Fibroblast of upper back skin (primary cell): ENCODE measurements at places on chromosomes 6 and 20.
A peak's percentile ranks its signal among the peaks of the same experiment; 100 is the strongest.

- DNase-seq, result no peak
Measured at GRCh38 chr6:111615916-111616612, 10.4 kb upstream of the TRAF3IP2 start.

DNA sequence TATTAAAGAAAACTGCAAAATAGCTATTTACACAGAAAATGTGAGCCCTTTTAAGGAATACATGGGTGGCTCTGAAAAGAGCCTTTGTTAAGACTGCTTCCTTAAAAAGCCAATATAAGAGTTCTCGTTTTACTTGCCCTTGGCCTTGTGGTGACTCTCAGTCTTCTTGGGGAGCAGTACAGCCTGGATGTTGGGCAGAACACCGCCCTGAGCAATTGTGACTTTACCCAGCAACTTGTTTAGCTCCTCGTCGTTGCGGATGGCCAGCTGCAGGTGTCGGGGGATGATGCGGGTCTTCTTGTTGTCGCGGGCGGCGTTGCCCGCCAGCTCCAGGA is 111.5 kb downstream of the HFE start:
- no peak for DNase-seq

DNA sequence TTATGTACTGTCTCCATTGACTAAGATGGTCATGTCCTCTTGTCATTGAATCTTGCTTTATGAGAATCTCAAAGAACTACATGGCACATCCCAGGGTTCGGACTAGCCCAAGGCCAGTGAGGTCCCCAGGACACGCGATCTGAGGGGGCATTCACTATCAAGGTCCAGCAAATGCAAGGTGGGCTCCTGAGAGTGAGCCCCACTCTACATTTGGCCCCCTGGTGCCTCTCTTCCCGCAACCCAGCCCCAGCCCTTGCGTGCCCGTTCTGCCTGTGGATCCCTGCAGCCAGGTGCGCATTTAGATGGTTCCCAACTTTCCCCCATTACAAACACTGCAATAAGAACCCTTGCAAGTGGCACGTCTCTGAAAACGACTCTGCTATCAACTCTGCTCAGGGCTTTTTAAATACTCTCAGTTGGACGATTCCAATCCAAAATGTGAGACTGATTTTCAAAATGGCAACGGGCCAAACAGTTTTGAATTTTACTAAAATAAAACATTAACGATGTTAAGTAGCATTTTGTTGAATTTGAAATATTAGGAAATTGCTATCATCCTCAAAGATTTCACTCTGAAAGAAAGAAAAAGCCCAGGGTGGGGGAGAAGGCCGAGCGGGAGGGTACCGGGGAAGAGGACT is 59.6 kb downstream of the NFATC2 start:
- DNase-seq, result no peak

DNA sequence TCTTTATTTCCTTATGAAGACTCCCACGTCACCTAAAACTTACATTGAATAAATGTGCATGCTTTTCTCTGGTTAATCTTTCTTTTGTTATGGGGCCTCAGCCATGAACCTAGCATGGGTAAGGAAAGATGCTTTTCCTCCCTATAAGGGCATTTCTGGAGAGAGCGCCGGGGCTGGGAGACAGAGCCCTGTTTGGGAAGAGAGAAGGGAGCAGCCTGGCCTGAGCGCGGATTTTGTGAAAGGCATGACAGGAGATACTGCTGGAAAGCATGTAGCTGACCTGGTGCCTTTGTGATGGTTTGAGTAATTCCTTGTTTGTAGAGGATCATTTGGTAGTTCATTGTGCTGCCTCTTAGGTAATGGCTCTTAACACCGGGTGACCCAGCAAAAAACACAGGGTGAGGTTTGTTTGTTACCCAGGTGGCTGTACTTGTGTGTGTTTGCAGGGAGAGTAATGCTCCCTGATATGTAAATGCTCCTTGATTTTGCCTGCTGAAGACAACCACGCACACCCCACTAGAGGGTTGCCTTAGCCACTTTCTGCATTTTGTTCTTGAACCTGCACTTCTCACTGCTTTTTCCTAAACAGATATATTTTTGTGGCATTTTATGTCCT is 59.2 kb downstream of the ANKRD6 start:
- DNase-seq, result no peak

GRCh38 chr6:15430931-15431405 is 185.1 kb downstream of the JARID2 start:
- DNase-seq, result peak; percentile 14

DNA sequence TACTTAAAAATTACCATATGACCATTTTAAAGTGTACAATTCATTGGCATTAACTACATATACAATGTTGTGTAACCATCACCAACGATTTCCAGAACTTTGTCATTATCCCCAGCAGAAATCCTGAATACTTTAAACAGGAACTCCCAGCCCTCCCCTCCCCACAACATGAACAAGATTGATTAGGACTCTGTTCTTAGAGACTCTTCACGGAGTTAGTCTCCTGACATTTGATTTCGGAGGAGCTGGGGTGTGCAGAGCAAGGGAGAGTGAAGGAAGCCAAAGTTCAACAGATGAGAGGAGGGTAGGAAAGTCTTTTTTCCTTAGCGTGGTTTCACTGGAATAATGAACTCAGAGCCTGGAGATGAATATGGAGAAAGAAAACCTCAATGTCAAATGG is 17.2 kb upstream of the QKI start:
- no peak for DNase-seq

DNA sequence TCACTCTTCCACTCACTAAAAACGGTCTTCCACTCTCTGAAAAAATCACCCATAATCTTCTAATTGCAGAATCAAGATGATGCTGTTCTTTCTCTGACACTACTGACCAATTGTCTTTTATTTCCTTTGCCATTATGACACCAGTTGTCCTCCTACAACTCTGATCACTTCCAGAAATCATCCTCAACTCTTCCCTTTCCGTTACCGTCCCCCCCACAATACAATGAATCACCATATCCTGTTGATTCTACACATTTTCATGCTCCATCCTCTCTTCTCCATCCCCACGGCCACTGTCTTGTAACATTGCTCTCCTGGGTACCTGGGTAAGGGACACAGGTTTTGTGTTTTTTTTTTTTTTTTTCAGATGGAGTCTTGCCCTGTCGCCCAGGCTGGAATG is 2.5 kb upstream of the PPP2R5D start:
- DNase-seq, result no peak

DNA sequence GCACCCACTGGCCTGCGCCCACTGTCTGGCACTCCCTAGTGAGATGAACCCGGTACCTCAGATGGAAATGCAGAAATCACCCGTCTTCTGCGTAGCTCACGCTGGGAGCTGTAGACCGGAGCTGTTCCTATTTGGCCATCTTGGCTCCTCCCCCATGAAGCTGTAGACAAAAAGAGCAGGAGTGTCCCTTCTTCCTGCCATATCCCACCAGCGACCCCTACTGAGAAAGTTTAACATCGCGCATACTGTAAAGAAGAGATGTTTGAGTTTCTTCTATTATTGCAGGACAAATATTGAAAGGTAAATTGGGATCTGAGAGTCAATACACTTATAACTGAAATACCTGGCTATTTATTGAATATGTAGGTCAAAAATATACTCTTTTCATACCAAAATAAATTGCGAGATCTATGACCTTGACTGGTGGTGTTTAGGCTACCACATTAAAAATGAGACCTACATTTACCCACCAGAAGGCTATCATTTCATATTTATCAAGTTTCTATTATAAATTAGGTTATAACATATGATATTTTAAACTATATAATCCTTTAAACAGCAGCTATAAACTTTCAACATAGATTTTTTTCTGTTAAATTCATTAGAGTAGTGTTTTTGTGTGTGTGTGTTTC is 586.3 kb downstream of the HTR1B start:
- peak; percentile 45 for DNase-seq

GRCh38 chr20:38985603-38986170 is 23.5 kb downstream of the DHX35 start:
- DNase-seq, result peak; percentile 93

GRCh38 chr6:155578251-155578650 is 122.6 kb upstream of the NOX3 start:
- DNase-seq, result peak; percentile 2

- peak; percentile 33 for DNase-seq
Measured at GRCh38 chr6:131958542-131959470, 7.6 kb upstream of the CCN2 start.

DNA sequence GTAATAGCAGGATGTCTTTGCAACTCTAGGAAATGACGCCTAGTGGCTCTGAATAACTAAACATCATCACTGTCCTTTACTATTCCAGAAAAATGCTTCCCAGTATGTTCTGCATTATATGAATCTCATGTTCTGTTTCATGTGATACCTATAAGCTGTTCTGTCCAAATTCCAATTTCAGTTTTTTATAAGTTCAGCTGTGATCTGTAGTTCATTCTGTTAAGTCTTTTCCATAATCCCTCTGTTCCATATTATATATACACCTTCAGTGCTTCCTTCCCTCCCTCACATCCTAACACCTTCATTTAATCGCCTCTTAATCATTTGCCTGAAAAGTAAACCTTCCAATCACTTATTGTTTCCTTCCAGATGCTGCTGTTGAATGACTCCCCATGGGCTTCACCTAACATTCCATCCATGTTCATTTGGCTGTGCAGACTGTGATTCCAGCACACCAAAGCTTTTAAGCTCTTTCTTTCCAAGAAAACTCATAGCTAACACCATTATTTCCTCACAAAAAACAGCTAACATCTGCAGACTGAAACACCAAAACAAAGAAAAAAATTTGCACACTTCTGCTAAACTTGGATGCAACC is 18.6 kb downstream of the HMGCLL1 start:
- DNase-seq, result no peak

DNA sequence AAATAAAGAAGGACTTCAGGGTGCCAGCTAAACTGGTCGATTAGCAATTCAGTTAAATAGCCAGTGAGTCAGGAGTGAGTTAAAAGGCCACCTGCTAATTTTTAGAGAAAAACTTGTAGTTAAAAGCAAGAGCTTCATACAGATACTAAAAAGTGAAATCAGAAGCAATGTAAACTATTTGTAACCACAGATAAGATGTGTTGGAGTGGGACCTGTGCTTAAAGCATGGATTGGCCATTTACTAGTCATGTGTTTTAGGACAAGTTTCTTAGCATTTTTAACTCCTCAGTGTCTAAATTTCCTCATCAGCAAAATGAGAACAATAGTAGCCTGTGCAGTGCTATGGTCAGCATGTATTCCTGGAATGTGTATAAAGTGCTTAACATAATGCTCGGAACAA is 23.8 kb upstream of the HDDC2 start:
- DNase-seq, result no peak

- no peak for DNase-seq
Measured at GRCh38 chr20:18589941-18590674, 2.3 kb downstream of the DTD1 start.

DNA sequence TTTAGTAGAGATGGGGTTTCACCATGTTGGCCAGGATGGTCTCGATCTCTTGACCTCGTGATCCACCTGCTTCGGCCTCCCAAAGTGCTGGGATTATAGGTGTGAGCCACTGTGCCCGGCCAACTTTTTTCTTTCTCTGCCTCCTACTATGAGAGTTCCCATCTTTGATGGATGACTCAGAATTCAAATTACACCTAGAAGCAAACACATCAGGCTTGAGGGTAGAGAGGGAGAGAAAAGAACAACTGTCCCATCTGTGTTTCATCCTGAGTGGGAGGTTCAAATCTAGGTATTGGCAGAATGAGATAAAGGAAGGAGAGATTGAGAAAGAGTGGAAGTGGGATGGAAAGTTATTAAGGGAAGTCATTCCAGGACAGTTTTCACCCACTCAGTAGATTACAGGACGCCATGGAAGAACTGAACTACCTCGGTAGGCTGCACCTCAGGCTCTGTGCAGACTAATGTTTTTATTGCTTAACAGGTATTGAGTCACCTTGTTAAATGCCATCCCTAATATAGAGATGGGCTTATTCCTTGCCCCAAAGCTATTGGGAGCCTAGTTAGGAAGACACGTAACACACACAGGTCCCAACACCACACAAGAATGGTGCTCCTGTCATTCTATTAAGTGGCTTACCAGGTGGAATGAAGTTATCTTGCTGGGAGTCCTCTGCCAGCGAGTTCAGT is 275.7 kb downstream of the SOX4 start:
- DNase-seq, result no peak

GRCh38 chr6:161017766-161018564 is 26.4 kb downstream of the MAP3K4 start:
- DNase-seq, result no peak

- DNase-seq, result peak; percentile 49
Measured at GRCh38 chr6:161498359-161498758, 224.5 kb upstream of the AGPAT4 start.

DNA sequence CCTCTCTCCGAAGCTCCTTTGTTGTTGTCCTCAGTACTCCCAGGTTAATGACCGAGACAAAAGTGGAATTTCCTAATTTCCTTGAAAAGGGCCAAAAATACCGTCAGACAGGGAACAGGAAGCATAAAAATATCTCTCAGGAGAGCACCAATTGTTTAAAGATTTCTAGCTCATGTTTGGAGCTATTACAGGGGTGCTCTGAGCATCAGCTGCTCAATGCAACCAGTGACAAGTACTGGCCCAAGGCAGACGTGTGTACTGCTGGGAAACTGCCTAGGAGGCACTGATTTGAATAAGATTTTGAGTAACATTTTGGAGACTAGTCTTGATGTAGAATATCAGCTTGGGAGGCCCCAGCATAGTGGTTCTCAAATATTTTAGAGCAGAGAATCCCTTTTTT is 17.3 kb downstream of the LAMA4 start:
- DNase-seq, result no peak

DNA sequence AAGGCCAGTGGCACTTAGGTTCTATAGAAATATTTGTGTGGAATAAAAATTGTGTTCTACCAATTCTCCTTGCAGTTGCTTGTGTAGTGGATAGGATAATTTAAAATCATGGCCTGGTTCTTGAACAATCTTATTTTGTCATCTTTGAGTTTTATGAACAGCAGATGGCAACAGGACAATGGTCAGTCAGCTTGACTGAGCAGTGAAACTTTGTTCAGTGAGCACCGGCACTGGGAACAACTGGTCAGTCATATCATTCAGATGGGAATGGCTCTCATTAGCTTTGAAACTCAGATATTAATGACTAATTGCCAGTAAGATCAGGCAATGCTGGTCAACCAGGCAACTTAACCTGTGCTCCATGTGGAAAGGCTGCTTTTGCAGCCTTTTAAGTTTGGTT is 129.2 kb downstream of the BCKDHB start:
- no peak for DNase-seq

- DNase-seq, result peak; percentile 16
Measured at GRCh38 chr6:156809034-156809433, 31.9 kb downstream of the ARID1B start.

DNA sequence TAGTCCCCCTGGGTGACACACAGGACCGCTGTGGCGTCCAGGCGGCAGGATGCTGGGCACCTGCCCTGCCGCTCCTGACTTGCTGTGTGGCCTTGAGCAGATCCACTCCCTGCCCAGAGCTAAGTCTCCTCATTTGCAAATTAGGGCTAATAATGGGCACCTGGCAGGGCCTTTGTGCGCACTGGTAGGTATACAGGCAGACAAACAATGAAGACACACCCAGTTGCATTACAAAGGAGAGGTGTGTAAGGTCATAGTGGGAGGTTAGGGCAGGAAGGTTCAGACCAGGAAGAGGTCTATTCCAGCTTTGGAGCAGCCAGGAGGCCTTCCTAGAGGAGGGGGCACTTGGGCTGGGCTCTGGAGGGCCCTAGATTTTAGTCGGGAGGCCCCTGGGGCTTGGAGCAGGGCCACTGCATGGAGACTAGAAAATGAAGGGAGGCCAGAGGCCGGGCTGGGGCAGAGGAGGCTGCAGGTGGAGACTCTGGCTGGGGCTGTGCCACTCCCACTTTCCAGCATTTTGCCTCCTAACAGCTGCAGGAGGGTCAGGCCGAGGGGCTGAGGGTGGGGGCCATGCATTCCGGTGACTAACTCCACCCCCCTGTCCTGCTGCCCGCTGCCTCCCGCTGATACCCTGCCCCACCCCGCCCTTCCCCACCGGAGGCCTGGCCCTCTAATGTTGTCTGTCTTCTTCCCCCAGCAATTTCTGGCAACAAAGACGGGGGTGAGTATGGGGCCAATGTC is 28.5 kb downstream of the MYH7B start:
- DNase-seq, result no peak
